Choroid plexus epithelial cell (primary cell): ENCODE measurements at places on chromosomes 7 and 10.

GRCh38 chr7:132509643-132510042, 66.6 kb downstream of the PLXNA4 start:
- no peak for DNase-seq

GRCh38 chr10:54434782-54435181, 366.2 kb downstream of the PCDH15 start:
- DNase-seq = no peak

DNA sequence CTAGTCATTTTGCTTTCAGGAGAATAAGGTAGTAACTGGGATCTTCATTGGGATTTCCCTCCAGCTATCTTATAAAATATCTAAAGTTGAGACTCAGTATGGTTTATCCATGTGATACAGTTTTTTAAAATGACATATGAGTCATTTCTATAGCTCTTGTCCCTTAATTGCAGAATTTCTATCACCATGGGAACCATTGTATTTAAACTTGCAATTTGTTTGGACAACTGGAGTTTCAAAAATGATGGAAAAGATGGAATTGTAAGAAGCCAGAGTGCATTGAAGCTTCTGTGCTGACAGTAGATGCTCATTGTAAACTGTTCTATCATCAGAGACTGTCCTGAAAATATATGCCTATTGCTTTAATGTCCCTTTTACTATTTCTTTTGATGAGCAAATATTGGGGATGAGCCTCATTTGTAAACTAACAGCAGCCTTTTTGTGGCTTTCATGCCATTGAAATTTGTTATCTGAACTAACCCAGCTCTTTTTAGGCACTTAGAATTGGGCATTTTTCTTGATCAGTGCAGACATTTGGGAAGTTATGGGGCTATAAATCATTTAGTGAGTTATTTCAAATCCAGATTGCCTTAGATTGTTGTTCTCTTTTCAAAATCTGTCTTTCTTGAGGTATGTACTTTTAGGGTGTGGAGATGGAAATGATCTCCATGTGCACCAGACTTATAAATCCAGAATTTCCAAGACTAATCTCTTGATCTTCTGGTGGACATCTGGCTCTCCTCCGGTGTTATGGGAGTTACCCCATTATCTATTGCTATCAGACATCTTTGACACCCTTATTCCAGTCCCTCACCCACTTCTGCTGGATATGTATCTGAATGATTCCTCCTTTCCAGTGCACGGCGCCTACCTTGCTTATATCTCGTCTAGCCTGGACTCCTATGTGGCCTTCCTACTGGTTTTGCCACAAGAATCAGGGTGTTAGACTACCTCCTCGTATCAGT, 159.0 kb downstream of the SND1 start:
- no peak for DNase-seq

GRCh38 chr7:840001-840600, 7.8 kb downstream of the SUN1 start:
- no peak for DNase-seq

DNA sequence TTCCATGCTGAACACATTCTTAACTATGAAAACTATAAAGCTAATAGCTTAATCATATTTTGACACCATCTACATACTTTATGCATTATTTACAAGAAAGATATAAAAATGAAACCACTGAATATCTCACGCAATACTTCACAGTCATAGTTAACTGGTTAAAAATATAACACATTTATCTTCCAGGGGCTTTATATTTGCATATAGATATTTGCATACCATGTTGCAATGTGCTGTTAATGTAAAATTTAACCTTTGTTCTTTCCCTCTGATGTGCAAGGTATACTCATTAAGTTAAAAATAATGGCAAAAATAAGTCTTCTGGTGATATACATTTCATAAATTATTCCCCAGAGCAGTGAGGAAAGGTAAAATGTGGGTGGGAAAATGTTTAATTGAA, 76.9 kb upstream of the MGMT start:
- DNase-seq = no peak

DNA sequence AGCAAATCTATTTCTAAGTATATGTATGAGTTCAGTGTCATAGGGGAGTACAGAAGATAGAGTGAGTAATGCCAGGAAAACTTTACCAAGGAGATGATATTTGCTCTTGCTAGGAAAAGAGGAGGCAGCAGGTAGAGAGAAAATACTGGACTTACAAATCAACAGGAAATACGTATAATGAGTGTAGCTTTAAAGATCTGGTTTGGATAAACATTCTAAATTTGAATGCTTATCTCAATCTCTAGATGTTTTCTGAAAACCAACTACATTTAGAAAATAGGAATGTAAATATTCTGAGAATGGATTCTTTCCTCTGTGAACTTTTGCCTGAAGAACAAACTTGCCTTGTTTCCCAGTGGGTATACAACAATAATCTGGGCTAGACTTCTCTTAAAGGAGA, 46.9 kb upstream of the GNAI1 start:
- peak; percentile 62 for DNase-seq

DNA sequence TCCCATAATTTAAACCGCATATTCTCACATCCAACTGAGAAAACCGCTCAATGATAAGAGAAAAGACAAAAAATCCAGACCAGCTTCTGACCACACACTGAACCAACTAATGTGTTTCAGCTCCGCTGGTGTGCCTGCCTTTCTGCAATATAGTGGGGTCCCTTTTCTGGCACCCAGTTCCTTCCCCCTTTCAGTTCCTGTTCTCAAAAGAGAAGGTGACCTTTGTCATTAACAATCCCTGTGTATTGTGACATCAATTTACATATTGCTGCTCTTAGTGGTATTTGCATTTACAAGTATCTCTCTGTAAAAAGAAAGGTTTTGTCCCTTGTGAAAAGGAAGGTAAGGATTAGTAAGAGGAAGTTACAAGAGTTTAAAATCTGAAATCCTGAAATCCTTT, 1.4 kb downstream of the PPP1R17 start:
- no peak for DNase-seq

- no peak for DNase-seq
These were observed 4.2 kb downstream of the STK32C start for GRCh38 chr10:132303361-132304115.

DNA sequence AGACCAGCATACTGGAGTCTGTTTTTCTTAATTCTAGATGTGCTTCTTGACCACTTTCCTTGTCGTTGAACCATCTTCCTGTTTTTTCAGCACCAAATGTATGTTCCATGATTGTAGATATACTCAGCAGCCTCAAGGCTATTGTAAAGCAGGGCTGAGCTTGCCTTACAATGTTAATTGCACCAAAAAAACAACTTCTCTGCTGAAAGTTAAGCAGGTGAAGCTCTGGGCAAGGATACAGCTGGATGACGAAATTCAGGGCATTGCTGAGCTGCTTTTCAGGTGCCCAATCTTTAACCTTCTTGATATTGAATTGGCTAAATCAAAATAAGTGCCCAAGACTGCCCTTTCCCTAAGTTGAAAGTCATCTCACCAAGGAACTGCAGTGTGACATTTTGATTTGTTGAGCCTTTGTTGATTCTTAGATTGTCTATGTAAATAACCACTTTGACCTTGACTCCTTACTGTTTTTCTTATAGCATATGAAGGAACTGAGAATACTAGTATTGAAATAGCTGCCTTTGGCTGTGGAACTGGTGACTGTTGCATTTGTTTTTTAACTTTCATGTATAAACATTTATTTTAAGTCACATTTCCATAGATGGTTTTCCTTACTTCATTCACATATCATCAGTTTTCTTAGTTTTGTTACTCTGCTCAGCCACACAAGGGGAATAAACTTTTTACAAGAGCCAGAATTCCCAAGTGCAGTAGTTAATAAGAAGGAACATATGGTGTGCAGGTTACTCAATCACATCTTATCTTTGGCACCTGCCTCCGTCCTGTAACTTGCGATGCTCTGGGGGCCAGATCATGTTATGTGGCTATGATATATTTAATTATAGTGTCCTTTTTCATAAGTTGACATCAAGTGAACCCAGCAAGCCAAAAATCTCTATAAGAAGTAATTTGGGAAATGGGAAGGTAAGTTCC, 3.1 kb downstream of the AHCYL2 start:
- DNase-seq = no peak

DNA sequence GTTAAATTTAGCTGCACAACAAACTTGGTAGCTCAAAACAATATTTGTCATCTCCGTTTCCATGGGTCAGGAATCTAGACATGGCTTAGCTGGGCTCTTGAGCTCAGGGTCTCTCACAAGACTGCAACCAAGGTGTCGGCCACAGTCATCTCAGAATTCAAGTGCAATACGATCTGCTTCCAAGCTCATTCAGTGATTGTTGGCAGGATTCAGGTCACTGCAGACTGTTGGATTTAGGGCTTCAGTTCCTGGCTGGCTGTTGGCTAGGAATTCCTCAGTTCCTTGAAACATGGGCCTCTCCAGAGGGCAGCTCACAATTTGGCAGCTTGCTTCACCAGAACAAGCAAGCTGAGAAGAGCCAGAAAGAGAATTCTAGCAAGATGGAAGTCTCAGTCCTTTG, 17.5 kb upstream of the CHST3 start:
- DNase-seq = no peak

DNA sequence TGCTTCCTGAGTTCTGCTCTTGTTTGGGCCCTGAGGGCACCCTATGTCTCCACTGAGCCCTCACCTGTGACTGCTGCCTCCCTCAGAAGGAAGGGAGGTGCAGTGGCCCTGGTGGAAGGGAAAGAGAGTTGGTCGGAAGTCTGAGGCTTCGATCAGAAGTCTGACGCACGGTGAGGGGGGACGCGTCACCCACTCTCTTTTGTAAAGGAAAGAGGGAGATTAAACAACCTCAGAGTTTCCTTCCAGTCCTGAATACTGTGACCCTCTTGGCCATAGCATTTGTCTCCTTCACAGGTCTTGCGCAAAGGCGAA, 31.4 kb upstream of the TRIM8 start:
- no peak for DNase-seq

DNA sequence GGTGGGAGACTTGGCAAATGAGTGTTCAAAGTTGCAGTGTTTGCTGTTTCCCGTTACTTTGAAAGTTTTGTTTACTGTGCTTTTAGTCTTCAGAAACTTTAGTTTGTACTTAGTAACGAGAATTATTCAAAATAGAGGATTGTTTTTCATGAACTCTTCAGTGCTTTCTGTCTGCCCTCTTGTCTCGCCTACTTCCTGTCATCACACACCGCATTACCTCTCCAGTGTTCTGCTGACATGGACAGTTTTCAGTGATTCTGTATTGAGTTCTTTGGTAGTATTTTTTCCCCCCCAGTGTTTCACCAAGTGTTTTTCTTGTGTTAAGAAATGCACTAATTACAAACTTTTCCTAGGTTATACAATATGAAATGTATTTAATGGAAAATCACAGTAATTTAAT, 207.0 kb downstream of the MLLT10 start:
- DNase-seq = peak; percentile 31
